ENCODE measurements at places on chromosomes 13 and 19. TPM values are rescaled to one million over a fixed set of nuclear protein-coding genes. Genes with fewer than 3 reads are reported as not detected.

- no peak for DNase-seq
Observed at GRCh38 chr13:78410164-78410563, 193.2 kb downstream of the POU4F1 start.

- no peak for DNase-seq
Observed at GRCh38 chr19:1671716-1672037, 19.3 kb upstream of the TCF3 start.

DNA sequence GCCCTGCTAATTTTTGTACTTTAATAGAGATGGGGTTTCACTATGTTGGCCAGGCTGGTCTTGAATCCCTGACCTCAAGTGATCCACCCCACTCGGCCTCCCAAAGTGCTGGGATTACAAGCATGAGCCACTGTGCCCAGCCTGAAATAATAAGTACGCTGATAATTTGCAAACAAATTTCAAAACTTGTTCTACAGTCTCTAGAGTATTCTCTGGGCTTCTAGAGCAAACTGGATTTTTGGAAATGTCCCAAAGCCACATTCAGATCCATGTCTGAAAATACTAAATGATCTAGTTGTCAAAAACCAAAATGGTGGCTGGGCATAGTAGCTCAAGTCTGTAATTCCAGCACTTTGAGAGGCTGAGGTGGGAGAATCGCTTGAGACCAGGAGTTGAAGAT, 39.9 kb upstream of the PSPC1 start:
- DNase-seq: no peak

GRCh38 chr19:11044431-11044830, 44.8 kb upstream of the LDLR start:
- DNase-seq: no peak

DNA sequence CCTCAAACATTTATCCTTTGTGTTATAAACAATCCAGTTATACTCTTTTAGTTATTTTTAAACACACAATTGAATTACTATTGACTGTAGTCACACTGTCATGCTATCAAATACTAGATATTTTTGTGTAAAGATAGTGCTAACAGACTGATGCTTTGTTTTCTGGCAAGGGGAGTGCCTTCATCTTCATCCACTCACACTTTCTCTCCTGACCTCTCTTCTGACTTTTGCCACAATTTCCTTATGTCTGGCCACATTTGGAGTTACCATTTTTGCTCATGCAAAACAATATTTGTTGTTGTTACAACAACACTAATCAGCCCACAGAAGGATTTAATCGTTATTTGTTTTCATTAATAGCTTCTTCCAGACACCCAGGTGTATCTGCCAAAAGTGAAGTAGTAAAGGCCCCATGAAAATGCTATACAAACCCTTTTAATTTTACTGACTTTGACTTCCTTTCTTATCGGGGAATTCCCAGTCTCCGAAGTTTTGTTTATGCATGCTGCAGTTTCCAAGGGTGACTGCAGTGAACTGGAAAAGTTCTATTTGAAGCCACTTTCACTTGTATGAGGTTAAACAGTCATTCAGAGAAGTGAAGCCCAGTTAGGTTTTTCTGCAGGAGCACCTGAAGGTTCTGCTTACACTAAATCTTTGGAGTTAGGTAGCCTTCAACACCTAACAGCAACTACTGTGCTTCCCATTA, 66.1 kb upstream of the FRY start:
- DNase-seq: no peak

DNA sequence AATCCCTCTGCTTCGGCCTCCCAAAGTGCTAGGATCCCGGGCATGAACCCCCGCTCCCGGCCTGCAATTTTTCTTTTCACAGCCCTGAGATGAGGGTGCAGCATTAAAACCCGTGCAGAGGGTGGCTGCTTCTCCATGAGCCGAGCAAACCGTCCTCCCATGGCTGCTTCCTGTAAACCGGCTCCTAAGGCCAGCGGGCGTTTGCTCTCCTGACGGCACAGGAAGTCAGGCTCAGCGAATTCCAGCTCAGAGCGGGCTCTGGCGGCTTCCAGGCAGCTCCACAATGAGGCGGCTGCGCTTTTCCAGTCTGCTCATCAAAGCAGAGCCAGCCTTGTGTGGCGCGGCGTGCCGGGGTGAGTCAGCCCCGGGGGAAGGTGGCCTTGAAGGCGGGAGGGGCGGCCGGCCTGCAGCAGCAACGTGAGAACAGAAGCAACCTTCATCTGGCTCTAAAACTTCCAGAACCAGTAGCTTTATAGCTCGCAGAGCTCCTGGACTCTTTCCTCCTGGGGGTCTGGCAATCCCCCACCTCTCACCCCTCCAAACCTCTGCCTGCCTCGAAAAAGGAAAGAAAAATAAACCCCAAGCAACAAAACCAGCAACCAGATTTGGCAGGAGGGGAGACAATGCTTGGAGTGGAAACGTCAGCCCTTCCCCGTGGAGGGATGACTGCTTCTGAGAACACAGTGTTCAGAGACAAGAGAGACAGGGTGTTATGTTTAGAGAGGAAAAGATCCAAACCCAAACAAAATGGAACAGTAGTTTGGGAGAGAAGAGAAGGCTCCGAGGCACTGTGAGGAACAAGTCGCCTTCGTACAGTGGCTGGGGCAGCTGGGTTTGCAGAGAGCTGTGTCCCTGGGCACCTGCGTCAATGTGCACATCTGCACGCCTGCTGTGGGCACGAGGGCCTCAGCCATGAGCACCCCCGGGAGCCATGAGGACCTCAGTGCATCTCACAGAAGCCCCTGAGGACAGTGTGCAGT, 67.8 kb downstream of the GADD45B start:
- peak; percentile 73 for DNase-seq

GRCh38 chr13:49985129-49985528, 11.7 kb upstream of the TRIM13 start:
- DNase-seq: no peak

DNA sequence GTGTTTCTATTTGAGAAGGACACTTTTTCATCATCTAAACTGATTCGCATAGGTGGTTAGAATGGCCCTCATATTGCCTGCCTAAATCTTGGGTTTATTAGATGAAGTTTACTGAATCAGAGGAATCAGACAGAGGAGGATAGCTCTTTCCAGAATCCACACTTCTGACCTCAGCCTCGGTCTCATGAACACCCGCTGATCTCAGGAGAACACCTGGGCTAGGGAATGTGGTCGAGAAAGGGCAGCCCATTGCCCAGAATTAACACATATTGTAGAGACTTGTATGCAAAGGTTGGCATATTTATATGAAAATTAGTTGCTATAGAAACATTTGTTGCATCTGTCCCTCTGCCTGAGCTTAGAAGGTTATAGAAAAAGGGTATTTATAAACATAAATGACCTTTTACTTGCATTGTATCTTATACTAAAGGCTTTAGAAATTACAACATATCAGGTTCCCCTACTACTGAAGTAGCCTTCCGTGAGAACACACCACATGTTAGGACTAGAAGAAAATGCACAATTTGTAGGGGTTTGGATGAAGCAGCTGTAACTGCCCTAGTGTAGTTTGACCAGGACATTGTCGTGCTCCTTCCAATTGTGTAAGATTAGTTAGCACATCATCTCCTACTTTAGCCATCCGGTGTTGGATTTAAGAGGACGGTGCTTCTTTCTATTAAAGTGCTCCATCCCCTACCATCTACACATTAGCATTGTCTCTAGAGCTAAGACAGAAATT, 103.8 kb downstream of the TNFRSF19 start:
- no peak for DNase-seq

DNA sequence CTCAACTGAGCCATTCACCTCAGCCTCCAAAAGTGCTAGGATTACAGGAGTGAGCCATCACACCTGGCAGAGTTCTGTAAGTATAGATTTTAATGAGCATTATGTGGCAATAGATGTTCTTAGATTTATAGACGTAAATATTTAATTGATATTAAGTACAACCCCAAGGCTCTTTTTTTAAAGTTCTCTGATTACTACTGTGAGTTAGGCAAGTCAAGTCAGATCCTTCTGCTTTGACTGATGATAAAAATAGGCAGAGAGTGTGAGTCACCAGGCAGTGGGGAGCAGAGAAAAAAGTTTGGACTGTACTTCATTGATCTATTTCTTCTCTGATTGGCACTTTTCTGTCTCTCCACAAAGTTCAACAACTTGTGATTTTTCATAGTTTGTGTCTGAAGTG, 1379.9 kb downstream of the UQCRFS1 start:
- DNase-seq: no peak

GRCh38 chr13:51282322-51282721, 57.2 kb upstream of the SERPINE3 start:
- DNase-seq: no peak

- DNase-seq: no peak
Observed at GRCh38 chr19:12695997-12696365, 450 bp downstream of the FBXW9 start.

DNA sequence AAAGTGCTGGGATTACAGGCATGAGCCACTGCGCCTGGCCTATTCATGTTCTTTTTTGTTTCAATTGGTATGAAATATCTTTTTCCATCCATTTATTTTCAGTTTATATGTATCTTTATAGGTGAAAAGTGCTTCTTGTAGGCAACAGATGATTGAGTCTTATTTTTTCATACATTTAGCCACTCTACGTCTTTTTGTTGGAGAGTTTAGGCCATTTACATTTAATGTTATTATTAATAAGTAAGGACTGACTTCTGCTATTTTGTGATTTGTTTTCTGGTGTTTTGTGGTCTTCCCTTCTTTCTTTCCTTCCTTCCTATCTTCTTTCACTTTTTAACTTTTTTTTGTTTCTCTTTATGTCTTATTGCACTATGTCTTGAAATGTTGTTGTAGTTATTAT, 16.7 kb upstream of the KBTBD7 start:
- DNase-seq: no peak

DNA sequence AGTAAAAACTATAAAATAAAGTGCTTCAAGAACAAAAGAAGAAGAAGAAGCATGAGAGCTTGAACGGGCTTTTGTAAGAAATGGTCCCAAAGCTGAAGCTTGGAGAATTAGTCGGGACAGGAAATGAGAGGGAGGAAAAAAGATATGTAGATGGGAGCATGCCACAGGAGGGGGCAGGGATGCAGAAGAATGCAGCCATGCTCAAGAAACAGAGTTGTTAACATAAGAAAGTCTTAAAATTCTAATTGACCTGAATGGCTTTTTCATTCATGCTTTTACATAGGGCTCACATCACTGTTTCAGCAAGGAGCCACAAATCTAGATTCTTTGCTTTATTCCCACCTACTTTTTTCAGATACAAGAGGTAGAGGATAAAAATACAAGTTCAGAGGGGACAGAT, 27.7 kb upstream of the NBEA start:
- no peak for DNase-seq

GRCh38 chr13:48626726-48627451, 26.8 kb upstream of the CYSLTR2 start:
- DNase-seq: no peak

DNA sequence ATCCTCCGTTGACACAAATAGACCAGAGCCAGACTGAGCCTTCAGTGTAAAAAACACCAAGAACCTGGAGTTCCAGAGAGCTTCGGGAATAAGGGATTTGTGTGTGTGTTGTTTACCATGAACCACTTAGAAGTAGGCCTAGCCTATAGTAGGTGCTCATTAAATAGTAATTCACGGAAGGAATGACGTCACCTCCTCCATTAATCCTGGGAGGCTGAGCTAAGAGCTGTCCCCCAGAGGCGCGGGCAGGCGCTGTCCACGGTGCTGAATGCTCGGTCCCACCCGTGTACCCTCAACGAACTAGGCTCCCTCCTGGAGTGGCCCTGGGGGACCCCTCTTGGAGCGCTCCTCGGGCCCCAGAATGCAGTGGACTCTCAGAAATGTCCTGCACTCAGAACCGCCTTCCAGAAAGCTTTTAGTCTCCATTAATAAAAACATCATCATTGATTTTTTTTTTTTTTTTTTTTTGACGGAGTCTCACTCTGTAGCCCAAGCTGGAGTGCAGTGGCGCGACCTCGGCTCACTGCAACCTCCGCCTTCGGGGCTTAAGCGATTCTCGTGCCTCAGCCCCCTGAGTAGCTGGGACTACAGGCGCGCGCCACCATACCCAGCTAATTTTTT, 6.5 kb downstream of the UNC13A start:
- DNase-seq: peak; percentile 54

DNA sequence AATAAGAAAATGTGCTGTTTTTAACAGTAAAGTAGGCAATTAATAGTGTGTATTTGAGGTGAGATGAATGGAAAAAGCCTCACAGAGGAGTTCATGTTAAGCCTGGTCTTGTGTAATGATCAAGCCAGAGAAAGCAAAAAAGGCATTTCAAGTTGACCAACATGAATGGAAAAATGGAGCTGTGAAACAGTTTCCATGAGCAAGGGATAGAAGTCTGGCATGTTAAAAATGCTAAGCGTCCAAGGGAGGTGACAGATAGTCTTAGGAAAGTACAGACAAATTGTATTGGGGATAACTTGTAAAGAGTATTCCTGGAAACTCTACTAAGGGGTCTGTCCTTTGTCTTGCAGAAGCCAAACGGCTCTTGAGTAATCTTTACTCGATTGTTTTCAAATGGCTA, 506.8 kb upstream of the ATXN8OS start:
- no peak for DNase-seq

GRCh38 chr13:44219577-44220548, 153.8 kb upstream of the SERP2 start:
- no peak for DNase-seq

NLRP5 gene
- total RNA-seq: not detected

HMGB1 gene
- 441 TPM for total RNA-seq

NOVA2 gene
- 0.53 TPM for total RNA-seq

CDX2 gene
- total RNA-seq: 31.0 TPM
